Stimulated activated CD8-positive, alpha-beta memory T cell treated with anti-CD3 and anti-CD28 coated beads, Interleukin-2, amount 100 ng/mL, for 48 hours (primary cell): ENCODE measurements at places on chromosomes 11 and 22.

DNA sequence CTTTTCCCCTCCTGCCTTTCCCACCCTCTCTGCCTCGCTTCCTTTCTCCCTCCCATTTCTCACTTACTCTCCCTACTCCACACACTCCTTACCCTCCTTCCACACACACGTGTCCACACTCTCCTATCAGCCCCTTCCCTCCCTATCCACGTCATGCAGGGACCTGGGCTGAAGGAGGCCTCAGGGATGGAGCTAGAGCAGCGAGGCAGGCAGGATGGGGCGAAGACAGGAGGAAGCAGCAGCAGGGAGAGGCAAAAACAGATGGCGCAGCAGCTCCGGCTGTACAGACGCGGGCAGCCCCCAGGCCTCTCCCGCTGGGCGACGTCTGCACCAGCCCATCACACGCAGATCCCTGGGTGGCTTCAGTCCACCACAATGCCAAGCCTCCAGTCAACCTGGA is 97.9 kb downstream of the SPATA19 start:
- no peak for DNase-seq

GRCh38 chr11:130369713-130370112 is 55.0 kb upstream of the ZBTB44 start:
- DNase-seq = no peak

GRCh38 chr11:26704249-26704648 is 17.6 kb downstream of the SLC5A12 start:
- no peak for DNase-seq

GRCh38 chr11:37817727-37818270 is 1219.8 kb upstream of the RAG2 start:
- no peak for DNase-seq

DNA sequence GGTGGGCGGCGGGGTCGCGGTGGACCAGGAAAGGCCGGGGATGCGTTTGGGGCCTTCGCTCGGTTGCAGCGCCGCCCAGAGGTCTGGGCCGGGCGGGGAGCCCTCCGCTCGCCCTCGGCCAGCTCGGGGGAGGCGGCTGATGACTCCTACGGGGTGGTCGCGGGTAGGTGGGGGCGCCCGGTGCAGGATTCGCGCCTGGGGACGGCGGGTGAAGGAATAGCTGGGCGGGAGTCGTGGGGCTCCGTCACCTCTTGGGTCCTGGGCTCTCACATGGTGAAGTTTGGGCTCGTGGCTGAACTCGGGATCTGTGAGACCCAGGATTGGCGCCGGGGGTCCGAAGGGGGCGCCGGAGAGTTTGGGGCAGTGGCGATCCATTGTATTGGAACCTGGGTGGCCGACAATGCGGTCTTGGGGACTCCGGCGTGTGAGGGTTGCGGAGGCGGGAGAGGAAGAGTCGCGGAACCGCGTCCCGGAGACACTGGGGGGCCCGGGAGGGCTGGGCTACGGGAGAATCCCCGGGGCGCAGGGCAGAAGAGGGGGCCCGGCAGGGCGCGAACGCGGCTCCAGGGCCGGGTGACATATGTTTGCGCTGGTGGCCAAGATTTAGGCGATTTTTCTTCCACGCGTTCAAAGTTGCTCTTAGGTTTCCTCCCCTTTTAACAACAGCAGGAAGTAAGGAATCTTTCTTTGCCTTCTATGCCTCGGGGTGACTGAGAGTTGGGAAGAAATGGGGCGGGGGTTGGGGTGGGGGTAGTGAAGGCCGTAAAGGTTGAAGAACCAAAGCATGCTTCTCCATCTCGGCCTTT is 935 bp downstream of the QSER1 start:
- DNase-seq = peak; percentile 37

- DNase-seq = no peak
Observed at GRCh38 chr11:113856966-113857759, 18.2 kb downstream of the USP28 start.

DNA sequence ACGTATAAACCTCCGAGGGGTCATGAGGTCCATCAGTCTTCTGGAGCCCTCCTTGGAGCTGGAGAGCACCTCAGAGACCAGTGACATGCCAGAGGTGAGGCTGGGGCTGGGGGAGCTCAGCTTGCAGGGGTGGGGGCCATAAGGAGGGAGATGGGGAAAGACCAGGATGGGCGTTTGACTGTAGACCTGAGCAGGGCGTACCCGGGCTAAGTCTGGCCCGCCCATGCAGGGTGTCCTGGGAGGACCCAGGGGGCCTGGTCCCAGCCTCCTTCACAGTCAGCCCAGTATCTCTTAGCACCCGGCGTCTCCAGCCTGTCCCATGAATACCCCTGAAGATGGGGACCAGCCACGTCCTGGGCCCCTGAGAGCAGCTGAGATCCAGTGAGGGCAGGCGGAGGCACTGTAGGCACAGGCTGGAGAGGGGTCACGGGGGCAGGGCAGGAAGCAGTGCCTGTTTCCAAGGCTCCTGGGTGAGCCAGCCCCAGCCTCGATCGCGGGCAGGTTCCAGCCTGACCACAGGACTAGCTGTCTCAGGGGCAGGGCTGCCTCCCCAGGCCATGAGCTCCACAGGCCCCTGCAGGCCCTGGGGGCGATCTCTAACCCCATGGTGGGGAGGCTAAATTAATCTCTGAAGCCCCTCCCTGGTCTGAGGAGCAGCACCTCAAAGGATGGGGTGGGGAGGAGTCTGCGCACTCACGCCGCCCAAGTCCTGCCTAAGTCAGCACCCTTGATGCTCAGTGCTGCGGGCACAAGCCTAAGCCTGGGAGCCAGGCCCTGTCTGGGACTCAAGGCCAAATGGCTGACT is 7.1 kb downstream of the SSH3 start:
- DNase-seq = no peak

DNA sequence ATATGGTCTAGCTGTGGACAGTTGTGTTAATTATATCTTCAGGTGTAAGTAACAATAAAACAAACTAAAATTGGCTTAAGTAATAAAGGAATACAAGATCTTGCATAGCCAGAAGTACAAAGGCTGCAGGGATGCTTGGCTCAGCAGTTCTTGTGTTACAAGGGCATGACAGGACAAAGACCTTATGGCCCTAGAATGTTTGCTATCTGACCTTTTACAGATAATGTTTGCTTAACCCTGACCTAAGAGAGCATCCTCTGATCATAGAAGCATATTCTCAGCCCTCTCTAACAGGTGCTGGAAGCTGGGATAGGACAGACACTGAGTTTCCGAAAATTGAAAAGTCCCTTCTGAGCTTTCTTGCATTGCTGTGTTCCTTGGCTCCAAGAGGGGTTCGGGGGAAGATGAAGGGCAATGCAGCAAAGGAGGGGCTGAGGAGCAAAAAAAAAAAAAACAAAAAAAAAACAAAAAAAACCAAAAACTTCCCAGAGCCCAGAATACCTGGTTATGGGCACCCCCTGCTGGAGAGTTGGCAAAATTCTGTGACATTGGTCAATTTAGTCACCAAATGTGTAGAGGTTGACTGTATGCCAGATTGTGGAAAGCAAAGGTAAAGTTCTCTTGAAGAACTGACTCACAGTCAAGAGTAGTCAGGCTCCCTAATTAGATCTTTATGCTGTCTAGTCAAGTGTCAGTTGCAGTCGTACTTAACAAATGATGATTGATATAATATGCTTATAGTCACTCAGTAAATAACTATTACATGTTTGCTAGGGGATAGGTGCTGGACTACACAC is 10.4 kb upstream of the HIKESHI start:
- no peak for DNase-seq

DNA sequence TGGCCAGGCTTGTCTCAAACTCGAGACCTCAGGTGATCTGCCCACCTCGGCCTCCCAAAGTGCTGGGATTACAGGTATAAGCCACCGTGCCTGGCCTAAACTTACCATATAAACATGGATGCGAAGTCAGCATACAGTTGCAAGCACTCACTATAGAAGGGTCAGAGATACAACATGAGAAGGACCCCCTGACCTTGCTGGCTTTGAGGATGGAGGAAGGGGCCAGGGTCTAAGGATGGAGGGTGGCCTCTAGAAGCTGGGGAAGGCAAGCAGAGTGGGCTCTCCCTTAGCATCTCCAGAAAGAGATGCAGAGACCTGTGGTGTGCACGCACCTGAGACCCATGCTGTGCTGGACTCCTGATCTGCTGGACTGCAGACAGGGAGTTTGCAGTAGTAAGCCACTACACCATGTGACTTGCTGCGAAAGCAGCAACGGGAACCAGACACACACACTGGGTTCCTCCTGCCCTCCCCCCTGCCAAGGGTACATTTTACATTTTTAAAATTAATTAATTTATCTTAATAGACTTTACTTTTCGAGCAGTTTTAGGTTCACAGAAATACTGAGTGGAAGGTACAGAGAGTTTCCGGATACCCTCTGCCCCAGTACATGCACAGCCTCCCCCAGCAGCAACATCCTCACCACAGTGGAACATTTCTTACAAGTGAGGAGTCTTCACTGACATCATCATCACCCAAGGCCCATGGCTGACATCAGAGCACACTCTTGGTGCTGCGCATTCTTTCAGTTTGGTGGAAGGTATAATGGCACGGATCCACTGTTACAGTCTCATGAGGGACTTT is 170.1 kb upstream of the B3GAT1 start:
- no peak for DNase-seq

- DNase-seq = no peak
Observed at GRCh38 chr22:47659467-47660223, 897.2 kb downstream of the TBC1D22A start.
